Stimulated activated CD8-positive, alpha-beta memory T cell treated with anti-CD3 and anti-CD28 coated beads, Interleukin-7, amount 100 ng/mL, for 48 hours (primary cell): ENCODE measurements at places on chromosomes 4 and X.

GRCh38 chr4:62232814-62233213, 1032.7 kb downstream of the ADGRL3 start:
- DNase-seq: no peak

- no peak for DNase-seq
These were observed 317.2 kb downstream of the TENM3 start for GRCh38 chr4:182560358-182560757.

- DNase-seq: no peak
These were observed 21.8 kb upstream of the JADE1 start for GRCh38 chr4:128787509-128788311.

- DNase-seq: no peak
These were observed 64.7 kb upstream of the RPL34 start for GRCh38 chr4:108555701-108556100.

DNA sequence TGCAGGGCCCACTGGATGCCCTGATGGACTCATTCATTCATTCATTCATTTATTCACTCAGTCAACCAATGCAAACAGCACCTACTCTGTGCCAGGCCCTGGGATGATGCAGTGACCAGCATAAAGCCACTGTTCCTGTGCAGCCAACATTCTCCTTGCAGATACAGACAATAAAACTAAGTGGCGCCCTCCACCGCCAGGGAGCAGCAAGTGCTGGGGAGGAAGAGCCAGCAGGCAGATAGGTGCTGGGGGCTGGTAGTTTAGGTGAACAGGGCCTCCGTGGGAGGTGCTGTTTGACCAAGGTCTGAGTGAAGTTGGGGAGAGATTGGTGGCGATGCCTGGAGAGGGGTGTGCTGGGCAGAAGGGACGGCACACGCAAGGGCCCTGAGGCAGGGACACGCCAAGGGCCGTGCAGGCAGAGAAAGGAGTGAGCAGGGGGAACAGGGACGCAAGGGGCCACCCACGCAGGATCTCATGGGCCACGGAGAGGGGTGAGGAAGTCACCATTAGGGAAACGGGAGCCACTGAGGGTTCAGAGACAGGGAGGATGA, 65.5 kb downstream of the WFS1 start:
- no peak for DNase-seq
